ENCODE measurements at places on chromosomes 2 and 18. TPM values are rescaled to one million over a fixed set of nuclear protein-coding genes. Genes with fewer than 3 reads are reported as not detected.

Gene SP140
- 77.7 TPM for total RNA-seq

Gene ALPP
- 0.53 TPM for total RNA-seq

Gene C1GALT1C1L
- not detected for total RNA-seq

Gene EFEMP1
- total RNA-seq: not detected

Gene SKOR2
- not detected for total RNA-seq

Gene SNED1
- 0.34 TPM for total RNA-seq

Gene C2orf15
- total RNA-seq: 2.1 TPM

Gene ARID5A
- total RNA-seq: 348 TPM

Gene SPR
- 6.6 TPM for total RNA-seq

Gene VWA3B
- not detected for total RNA-seq

Gene CPS1
- 1.5 TPM for total RNA-seq

Gene ASB18
- total RNA-seq: not detected

Gene PLB1
- 0.39 TPM for total RNA-seq

Gene C2orf80
- not detected for total RNA-seq

Gene DSG4
- total RNA-seq: not detected

Gene FBXO41
- total RNA-seq: 16.0 TPM

Gene POTEJ
- not detected for total RNA-seq

Gene SERPINB5
- total RNA-seq: not detected

Gene SLC9A2
- not detected for total RNA-seq

Gene PSMA8
- 0.45 TPM for total RNA-seq

Gene TNFAIP6
- total RNA-seq: not detected

Gene GAL3ST2
- 1.1 TPM for total RNA-seq

Gene ANKRD29
- total RNA-seq: not detected

Gene SERPINB4
- not detected for total RNA-seq

Gene LINC00305
- not detected for total RNA-seq

Gene COL4A3
- not detected for total RNA-seq

Gene SCN2A
- 0.11 TPM for total RNA-seq

Gene ORMDL1
- 58.9 TPM for total RNA-seq

Gene NEU2
- not detected for total RNA-seq

Gene SEPTIN10
- total RNA-seq: 2.1 TPM

Gene SMYD1
- total RNA-seq: not detected

Gene ZSWIM2
- not detected for total RNA-seq

Gene COL4A4
- not detected for total RNA-seq

Gene EML6
- 0.30 TPM for total RNA-seq

Gene SCN7A
- total RNA-seq: not detected

Gene KCNK3
- not detected for total RNA-seq

Gene ITM2C
- 90.2 TPM for total RNA-seq

Gene PROKR1
- not detected for total RNA-seq

Gene GPBAR1
- total RNA-seq: 0.46 TPM

Gene CREG2
- total RNA-seq: not detected

Gene CELF4
- not detected for total RNA-seq

Gene PDCD1
- total RNA-seq: 25.4 TPM

Gene CFLAR
- 321 TPM for total RNA-seq

Gene ALPI
- total RNA-seq: not detected

Gene RAB17
- total RNA-seq: 0.88 TPM

Gene TMBIM1
- total RNA-seq: 47.5 TPM

Gene ATP5MC3
- total RNA-seq: 414 TPM
